ENCODE measurements at places on chromosomes 1 and 21. TPM values are rescaled to one million over a fixed set of nuclear protein-coding genes. Genes with fewer than 3 reads are reported as not detected.

REG4 gene
- not detected for total RNA-seq

AXDND1 gene
- 0.25 TPM for total RNA-seq

FRRS1 gene
- 1.3 TPM for total RNA-seq

HES4 gene
- total RNA-seq = 36.5 TPM
